ENCODE measurements at places on chromosomes 13 and 19.

DNA sequence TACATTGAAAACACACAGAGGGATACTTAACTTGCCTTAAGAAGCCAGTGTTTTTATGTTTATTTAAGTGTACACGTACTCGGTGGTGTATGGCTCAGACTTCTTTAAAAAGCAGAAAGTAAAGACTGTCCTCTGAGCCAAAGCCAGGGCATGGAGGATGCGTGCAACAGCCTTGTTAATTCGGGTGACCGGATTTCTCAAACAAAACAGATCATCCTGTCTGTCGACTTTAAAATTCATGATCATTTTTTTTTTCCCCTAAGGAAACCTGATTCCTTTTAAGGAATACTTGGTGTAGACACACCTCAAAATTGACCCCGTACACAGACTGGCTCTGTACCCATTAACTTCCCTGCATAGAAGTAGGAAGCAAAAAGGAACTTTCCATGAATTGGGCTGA is 124.7 kb upstream of the RNF113B start:
- no peak for DNase-seq

GRCh38 chr19:48466561-48467325 is 2.4 kb upstream of the CYTH2 start:
- no peak for DNase-seq

DNA sequence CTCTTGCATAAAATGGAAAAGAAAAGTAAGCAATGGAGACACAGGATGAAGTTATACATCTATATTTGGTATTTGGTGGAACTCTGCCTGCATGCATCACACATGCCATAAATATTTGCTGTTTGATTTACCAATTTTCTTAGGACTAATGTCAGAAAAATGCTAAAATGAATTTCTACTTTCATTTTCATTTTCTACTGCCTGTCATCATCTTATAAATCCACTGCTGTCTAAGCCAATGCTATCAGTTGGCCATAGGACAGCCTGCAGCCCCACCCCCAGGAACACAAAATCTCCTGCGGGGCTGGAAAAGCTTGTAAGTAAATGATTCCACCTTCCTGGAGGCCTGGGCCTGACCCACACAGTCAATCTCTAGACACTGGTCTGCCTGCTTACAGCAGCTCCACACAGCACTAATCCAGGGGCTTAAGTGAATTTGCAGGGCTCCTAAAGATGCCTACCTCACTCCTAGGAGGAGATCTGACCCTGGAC is 122.0 kb downstream of the ENOX1 start:
- DNase-seq = no peak

- DNase-seq = no peak
Measured at GRCh38 chr13:91273675-91274074, 73.8 kb upstream of the MIR17HG start.

- no peak for DNase-seq
Measured at GRCh38 chr13:67267136-67267535, 37.0 kb upstream of the PCDH9 start.

- no peak for DNase-seq
Measured at GRCh38 chr19:40932008-40932959, 50.3 kb upstream of the CYP2A7 start.

DNA sequence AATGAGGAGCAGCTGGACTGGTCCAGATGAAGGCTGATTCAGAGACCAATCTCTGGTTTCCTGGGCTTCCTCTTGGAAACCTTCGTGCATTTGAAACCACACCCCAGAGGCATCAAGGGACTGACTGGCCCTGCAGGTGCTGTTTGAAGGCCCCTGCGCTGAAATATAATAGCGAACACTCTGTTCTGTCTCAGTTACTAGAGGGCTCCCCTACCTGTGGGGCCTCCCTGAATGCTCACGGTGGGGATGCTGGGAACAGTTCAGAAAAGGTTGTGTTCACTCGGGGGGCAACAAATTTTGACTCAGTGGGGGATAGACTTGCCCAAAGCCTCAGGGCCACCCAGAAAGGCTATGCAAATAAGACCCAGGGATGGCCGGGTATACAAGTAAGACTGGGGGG is 6.4 kb downstream of the CCDC8 start:
- no peak for DNase-seq

GRCh38 chr19:10935371-10936059 is 6.9 kb downstream of the TIMM29 start:
- DNase-seq = no peak

GRCh38 chr13:113734099-113734825 is 24.8 kb upstream of the TMEM255B start:
- DNase-seq = no peak

- no peak for DNase-seq
Measured at GRCh38 chr13:48411841-48412531, 927 bp downstream of the LPAR6 start.

DNA sequence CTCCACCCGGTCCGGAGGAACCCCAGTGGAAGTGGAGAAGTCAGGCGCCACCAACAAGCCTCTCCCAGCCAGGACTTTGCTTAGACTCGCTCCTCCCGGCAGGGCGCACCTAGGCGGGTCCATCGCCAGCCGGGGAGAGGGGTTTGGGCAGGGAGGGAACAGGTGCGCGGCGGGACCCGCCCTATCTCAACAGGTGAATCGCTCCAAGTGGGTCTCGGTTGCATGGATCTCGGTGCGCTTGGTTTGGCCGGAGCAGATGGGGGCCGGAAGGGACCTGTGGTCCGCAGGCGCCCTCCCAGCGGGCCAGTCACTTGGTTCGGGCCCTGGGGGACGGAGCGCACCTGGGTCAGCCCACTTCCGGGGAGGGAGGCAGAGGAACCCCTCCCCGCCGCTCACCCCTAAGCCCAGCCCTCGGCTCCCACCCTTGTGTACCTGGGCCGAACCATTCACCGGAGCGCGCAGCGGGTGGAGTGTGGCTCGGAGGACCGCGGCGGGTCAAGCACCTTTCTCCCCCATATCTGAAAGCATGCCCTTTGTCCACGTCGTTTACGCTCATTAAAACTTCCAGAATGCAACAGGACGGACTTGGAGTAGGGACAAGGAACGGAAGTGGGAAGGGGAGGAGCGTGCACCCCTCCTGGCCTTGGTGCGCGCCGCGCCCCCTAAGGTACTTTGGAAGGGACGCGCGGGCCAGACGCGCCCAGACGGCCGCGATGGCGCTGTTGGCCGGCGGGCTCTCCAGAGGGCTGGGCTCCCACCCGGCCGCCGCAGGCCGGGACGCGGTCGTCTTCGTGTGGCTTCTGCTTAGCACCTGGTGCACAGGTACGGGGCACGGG is at the start of gene LSR:
TSS of gene LSR (plus strand) at position 693 of the 836 bp plus-strand sequence. CDS start at position 714, 21 bp downstream.
- DNase-seq = peak; percentile 93

GRCh38 chr19:10408511-10409283 is 5.4 kb upstream of the CDC37 start:
- DNase-seq = no peak

- DNase-seq = no peak
Measured at GRCh38 chr19:48962849-48963165, 2.3 kb upstream of the FTL start.

DNA sequence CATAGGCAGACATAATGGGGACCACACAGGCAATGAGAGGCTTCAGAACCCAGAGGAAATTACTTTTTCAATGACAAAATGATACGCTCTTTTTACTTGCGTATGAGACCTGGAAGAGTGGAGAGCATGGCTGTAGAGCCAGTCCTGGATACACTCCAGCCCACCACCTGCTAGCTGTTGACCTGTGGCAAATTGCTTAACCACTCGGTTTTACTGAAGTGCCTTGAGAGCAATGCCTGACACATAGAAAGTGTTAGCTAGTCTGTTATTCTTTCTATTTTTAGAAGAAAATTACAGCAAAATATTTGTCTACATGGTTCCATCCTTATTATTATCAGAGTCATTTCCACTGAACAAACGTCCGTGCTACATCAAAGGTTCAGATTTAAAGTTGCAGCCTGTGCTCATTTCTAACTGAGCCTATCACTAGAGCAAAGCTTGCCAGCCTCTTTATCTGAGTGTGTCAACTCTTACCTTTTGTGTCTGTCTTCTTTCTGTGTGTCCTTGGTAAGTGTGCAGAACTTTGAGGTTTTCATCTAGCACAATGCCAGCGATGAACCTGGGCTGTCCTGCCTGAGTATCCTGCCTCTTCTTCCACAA is 9.6 kb upstream of the GPR183 start:
- no peak for DNase-seq

DNA sequence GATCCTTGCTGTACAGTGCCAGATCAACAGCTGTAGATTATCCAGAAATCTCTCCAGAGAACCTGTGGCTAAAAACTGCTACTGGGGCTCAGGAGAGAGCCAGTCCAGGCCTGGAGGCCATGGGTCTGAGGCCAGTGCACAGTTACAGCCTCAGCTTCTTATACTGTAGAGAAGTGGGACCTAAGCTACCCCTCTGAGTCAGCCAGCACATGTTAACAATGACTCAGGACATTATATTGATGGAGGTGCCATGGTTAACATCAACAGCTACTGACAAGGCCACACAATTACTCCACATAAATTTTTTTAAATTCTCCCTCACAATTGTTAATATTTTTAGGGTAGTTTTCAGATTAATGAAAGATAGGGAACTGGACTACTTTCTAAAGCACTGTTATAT is 138.5 kb downstream of the RBM26 start:
- DNase-seq = no peak

GRCh38 chr13:44101347-44102083 is 221.8 kb downstream of the LACC1 start:
- no peak for DNase-seq

DNA sequence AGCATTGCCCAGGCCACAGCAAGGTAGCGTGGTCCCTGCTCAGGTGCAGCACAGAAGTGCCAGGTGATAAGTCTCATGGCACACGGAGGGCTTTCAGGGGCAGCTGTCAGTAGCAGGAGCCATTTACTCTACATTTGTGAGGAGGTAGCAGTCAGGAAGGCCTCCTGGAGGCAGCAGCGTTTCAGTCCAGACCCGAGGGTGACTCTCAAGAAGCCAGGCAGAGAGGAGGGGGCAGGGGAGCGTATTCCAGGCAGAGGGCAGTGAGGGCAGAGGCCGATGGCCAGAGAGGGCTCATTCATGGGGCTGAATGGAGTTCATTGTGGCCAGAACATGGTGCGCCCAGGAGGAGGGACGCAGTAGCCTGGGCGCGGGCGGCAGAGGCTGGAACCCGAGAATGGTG is 8.9 kb downstream of the PIAS4 start:
- no peak for DNase-seq

- DNase-seq = no peak
Measured at GRCh38 chr13:110571896-110572777, 10.6 kb upstream of the RAB20 start.
